ENCODE measurements at places on chromosomes 7 and 10.

DNA sequence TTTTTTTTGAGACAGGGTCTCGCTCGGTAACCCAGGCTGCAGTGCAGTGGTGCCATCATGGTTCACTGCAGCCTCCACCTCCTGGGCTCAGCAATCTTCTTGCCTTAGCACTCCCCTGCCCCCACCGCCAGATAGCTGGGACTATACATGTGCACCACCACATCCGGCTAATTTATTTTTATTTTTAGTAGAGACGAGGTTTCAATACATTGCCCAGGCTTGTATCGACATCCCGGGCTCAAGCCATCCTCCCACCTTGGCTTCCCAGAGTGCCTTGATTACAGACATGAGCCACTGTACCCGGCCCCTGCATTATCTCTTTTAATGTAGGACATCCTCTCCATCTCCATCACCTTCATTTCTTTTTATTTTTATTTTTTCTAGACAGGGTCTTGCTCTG lies 213.3 kb downstream of the CUX1 start:
- DNase-seq: no peak

DNA sequence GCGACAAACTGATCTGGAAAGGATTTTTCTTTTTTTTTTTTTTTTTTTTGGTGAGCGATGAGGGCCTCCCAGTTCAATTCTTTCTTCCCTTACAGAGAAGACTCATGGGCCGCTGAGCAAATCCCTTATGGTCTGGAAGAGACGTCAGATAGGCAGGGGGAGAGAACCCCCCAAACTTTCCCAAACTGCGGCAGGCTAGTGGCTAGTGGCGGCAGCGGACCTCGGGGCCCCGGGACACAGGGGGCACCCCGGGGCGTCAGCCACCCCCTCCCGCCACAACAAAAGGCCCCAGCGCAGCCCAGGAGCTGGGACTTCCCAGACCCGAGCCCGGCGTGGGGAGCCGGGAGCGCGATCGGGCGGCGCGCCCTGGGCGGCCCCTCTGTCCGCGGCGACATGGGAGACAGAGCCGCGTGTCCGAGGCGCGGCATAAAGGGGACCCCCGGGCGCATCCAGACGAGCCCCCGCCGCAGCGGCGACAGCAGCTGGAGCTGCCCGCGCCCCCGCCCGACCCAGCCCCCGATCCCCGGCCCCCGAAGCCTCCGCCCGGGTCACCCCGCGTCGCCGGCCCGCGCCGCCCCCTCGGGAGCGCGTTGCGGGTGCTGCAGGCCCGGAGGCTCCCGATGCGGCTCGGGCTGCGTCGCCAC lies 755 bp downstream of the FAM171A1 start:
- peak; percentile 52 for DNase-seq

- DNase-seq: peak; percentile 37
Observed at GRCh38 chr10:104306897-104307296, 31.4 kb downstream of the ITPRIP start.

DNA sequence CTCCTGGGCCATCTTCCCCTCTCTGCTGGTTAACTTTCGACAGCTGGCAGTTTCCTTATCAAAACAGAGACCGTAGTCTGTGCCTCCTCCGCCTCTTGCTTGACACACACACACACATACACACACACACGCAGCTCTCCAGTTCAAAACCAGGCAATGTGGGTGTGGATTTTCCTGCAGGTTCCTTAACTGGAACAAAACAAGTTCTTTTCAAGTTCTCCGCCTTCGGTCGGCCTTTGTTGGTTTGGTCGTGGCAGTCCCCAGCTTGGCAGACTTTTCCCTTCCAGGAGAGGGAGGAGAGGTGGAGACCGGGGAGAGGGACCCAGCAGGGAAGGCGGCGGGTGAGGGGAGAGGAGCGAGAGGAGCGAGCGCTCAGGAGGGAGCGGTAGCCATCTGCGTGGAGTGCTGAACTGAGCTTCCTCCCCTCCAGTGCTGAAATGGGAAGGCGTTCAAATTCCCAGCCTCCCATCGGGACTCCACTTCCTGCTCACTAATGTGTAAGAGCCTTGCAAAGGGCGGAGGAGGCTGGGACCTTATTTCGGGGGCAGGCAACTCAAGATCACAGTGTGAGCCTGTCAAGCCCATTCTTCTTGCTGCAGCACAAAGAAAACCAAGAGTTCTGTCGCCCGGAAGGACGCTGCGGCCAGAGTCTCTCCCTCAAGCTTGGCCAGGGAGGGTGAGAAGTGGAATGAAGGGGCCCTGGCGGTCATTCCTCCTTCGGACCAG lies 120.6 kb downstream of the PRPF18 start:
- peak; percentile 38 for DNase-seq

- no peak for DNase-seq
Observed at GRCh38 chr10:120803972-120804371, 47.2 kb upstream of the WDR11 start.

- no peak for DNase-seq
Observed at GRCh38 chr7:126803060-126803665, 449.6 kb downstream of the GRM8 start.

DNA sequence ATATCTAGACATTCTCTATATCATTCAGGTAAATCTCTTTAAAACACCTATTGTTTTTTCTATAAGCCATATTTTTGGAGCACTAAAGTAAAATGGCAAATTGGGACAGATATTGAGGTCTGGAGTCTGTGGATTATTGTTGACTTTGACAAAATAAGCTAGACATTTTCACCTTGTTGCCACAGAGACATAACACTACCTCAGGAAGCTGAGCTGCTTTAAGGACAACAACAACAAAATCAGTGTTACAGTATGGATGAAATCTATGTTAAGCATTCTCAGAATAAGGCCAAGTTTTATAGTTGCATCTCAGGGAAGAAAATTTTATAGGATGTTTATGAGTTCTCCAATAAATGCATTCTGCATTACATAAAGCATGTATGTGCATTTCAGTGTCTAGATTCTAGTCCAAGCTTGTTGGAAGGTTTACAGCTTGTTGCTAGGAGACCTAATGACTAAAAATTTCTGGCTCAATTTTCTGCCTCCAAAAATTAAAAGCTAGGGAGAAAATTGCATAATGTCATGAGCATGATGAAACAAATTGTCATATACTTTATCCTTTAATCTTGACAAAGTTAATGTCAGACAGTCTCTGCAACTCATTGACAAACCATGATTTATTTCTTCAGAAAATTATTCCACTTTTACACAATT lies 18.3 kb downstream of the LIPM start:
- DNase-seq: no peak

DNA sequence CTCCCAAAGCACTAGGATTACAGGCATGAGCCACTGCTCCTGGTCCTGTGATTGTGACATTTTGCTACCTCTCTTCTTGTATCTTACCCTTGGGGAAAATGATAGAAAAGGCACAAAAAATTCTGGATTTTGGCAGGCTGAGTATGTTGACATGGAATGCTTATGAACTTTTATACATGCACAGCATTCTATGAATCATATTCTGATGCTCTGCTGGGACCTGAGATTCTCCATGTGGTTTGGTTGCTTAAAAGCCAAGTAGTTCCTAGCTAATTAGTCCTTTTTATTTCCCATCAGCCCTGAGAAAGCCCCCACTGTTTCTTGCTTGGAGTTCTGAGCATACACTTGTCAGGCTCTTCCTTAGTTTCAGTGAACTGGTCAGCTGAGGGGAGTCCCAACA lies 8.3 kb upstream of the KAZALD1 start:
- no peak for DNase-seq

DNA sequence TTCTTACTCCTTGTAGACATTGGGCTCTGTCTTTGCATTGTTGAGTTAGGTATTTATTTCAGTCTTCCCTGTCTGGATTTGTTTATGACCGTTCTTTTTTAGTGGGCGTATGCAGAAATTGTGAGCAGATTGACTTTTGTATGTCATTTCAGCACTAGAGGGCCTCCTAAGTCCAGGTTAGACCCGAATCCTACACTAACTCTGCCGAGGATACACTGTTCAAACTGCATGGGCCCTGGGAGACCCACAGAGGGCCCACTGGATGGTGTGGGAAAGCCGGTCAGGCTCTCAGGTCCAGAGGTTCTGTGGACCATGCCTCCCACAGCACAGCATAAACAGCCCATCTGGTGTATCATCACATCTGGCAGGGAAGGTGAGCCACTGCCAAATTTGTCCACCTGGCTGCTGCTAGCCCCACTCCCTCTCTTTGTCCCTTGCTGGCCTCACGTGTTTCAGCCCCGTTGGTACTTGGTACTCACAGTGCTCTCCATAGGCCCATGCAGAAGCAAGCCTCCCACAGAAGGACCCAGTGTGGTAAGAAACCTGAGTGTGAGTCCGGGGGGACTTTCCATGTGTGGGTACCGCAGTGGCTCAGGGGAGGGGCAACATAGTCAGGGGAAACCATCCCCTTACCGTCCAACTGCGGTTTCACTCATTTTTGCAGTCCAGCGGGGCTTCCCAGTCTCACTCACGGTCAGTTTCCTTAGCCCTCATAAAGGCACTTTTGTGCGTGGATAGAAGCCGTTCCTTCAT lies 112.8 kb downstream of the APBB1IP start:
- no peak for DNase-seq

DNA sequence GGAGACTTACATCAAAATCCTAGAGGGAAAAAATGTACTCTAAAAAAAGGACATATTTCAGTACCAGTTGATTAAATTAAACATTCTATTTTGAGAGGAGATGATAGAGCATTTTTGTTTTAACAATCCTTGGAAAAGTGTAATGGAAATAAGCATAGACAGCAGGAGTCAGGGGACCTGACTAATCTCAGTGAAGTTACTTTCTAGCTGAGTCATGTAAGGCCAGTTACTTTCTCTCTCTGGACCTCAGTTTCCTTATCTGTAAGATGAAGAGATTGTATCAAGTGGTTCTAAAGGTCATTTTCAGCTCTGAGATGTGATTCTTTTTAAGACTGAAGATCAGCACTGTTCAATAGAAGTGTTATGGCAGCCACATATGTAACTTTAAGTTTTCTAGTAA lies 44.1 kb downstream of the VTI1A start:
- no peak for DNase-seq

DNA sequence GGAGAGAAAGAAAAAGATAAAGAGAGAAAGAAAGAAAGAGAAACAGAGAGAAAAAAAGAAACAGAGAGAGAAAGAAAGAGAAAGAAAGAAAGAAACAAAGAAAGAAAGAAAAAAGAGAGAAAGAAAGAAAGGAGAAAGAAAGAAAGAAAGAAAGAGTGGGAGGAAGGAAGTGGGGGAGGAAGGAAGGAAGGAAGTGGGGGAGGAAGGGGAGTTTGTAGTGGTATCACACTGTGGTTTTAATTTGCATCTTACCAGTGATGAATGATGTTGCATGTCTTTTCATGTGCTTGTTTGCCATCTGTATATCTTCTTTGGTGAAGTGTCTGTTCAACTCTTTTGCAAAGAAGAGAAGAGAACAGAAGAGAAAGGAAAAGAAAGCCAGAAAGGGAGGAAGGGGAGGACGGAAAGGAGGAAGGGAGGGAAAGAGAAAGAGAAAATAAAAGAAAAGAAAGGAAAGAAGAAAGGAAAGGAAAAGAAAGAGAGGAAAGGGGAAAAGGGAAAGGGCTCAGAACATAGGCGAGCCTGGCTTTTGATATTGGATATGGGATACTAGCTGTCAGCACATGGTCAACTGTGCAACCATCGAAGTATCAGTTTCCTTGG lies 79.2 kb upstream of the FRMD4A start:
- DNase-seq: no peak

- DNase-seq: no peak
Observed at GRCh38 chr10:45425621-45426563, 51.9 kb downstream of the ALOX5 start.

- no peak for DNase-seq
Observed at GRCh38 chr10:63636812-63637211, 115.6 kb downstream of the REEP3 start.

GRCh38 chr10:69051303-69051702 lies 36.6 kb upstream of the SRGN start:
- DNase-seq: no peak

GRCh38 chr10:4046030-4046429 lies 261.0 kb upstream of the KLF6 start:
- DNase-seq: no peak
